ENCODE measurements at places on chromosomes 6 and 20. TPM values are rescaled to one million over a fixed set of nuclear protein-coding genes. Genes with fewer than 3 reads are reported as not detected.

- no peak for DNase-seq
These were observed 3.2 kb downstream of the PCMT1 start for GRCh38 chr6:149752600-149753373.

DNA sequence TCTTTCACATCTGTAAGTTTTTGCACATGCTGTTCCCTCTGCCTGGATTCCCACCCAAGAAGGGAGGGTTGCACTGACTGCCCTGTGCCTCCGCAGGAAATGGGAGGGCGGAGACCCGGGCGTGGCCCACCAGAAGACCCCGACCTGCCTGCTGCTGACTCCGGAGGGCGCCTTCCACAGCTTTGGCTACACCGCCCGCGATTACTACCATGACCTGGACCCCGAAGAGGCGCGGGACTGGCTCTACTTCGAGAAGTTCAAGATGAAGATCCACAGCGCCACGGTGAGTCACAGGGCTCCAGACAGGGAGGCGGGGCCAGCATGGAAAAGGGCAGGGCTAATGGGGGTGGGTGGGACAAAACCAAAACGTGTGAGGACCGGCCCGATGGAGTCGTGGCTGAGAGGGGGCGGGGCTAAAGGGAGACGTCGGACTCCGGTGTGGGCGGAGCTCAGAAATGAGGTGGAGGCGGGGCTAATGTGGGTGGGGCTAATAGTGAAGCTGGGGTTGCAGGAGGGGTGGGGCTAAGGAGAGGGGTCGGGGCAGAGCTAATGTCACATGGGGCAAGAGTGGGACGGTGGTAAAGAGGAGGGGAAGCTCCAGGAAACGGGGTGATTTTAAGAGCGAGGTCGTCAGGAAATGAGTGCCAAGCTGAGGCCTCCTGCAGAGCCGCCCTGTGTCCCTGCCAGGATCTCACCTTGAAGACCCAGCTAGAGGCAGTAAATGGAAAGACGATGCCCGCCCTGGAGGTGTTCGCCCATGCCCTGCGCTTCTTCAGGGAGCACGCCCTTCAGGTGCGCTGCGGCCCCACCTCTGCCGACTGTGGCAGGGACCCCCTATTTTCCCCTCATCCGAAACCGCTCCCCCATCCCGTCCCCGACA lies 12.6 kb downstream of the HSPA12B start:
- no peak for DNase-seq

GRCh38 chr6:128509709-128510108 lies 10.7 kb downstream of the PTPRK start:
- DNase-seq = no peak

Gene TTK
- polyA plus RNA-seq = 22.4 TPM

GRCh38 chr6:97154015-97154414 lies 129.0 kb downstream of the MMS22L start:
- no peak for DNase-seq

All from right renal cortex interstitium (tissue), 3 donors.